Stimulated activated CD8-positive, alpha-beta memory T cell treated with anti-CD3 and anti-CD28 coated beads, Interleukin-2, amount 100 ng/mL, for 1 hour (primary cell): ENCODE measurements at places on chromosomes 3 and 15.

GRCh38 chr3:180981912-180982311 lies 7.6 kb downstream of the DNAJC19 start:
- no peak for DNase-seq

- no peak for DNase-seq
Observed at GRCh38 chr15:101233651-101234280, 18.1 kb downstream of the CHSY1 start.

DNA sequence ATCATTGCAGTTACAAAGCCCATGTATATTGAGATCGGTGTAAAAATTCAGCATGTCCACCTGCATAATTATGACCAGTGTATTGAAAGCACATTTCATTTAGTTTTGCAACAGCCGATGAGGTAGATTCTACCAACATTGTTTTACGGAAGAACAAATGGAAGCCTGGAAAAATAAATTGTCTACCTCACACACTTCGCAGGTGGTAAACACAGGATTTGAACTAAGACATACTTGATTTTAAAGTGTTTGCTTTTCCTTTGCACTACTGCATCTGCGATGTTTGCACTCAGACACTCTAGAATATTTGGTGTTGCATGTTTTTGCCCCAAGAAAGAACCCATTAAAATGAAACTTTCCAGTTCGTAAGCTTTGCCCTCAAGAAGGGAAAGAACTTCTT lies 148.4 kb downstream of the PGPEP1L start:
- no peak for DNase-seq

- DNase-seq = no peak
Observed at GRCh38 chr3:109977897-109978296, 640.6 kb upstream of the DPPA4 start.

- no peak for DNase-seq
Observed at GRCh38 chr15:54915380-54915779, 281.4 kb downstream of the RSL24D1 start.

- DNase-seq = no peak
Observed at GRCh38 chr15:88390164-88390901, 76.9 kb downstream of the MRPL46 start.

DNA sequence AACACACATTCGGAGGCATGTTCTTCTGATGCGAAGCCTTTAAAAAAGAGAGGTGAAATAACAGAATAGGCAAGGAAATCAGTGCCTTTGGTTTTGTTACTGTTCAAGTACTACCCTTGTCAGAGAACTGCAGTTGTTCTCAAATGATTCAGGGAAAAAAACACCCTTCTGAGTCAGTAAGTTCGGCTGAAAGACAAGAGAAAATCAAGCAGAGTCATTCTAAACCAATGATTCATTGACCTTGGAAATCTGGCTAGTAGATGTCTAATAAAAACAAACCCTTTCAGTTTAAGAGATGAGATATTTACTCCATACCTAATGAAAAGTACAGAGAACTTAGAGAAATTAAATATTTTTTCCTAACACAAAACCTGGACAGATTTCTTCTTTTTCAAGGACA lies 72.7 kb upstream of the ABI3BP start:
- no peak for DNase-seq

DNA sequence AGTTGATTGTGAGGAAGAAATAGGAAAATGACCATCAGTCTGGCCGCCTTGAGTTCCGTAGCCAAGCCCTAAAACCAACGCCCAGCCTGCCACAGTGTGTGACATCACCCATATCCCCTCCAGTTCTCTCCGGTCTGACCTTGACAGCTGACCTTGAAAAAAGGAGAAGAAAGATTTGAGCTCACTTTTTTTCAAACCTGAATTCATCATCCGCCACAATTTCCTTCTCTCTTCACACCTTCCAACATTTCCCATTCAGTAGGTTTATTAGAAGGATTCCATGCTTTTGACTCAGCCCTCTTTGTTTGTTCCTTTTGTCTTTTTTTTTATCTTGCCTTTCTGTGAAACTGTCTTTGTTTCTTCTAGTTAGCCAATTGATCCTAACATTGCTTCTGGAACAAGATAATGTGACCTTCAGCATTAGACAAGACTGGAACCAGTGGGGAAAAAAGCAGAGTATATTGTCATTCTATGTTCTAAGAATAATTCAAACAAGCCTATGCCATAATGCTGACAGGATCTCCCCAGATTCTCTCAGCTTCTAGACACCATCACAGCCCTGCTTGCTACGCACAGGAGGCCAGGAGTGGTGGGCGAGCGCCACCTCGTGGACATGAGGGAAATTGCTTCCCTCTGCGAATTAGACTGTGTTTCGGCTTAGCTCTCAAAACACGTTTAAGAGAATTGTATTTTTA lies 283.1 kb downstream of the FGF12 start:
- DNase-seq = no peak
